ENCODE measurements at places on chromosomes 3 and 15.

GRCh38 chr15:69951898-69952555 is 145.7 kb downstream of the TLE3 start:
- DNase-seq, result no peak

DNA sequence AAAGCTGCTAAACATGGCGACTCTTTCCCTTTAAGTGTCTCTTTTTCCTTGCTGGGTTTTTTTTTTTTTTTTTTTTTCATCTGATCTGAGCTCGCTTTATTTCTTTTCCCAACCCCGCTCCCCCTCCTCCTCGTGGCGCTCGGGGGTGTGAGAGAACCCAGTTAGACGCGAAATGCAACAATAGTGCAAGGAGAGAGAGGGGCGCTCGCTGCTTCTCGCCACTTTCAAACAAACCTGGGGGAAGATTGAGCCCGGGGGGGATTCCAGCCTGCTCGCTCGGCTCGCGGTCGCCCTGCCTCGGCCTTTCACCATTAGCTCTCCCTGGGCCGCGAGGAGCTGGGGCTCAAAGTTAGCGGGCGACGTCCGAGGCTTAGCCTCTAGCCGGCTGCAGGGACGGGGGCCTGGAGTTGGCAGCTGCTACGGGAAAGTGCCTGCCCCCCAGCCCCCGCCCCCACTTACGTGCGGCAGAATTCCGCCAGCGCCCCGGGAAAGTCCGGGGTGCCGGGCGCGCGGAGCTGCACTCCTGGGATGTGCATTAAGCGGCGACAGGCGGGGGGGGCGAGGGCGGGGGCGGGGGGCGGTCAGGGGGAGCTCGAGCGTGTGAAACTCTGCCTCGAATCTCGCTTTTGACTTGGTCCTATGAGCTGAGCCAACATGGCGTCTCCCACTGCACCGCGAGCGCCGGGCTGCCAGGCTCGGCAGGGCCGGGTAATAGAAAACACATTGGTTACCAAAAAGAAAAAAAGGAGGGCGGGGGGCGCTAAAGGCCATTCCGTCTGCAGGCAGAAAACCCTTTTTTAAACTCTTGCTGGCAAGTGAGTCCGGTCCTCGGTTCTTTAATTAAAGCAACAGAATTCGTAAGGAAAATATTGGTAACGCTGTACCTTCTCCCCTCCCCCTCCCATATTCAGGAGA is 10.4 kb downstream of the NR2F2 start:
- no peak for DNase-seq

GRCh38 chr3:107969994-107970819 is 120.6 kb downstream of the CD47 start:
- DNase-seq, result no peak

DNA sequence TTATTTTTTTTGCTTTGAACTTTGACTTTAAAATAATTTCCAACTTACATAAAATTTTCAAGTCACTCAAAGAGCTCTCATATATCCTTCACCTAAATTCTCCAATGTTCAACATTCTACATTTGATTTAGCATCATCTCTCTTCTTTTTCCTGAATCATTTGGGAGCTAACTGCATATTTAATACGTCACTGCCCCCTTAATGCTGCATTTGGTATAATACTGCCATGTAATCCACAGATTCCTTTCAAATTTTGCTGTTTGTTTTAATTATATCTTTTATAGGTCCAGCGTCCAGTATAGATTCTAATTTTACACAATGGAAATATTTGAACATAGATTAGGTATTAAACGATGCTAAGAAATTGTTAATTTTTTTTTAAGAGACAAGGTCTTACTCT is 2.3 kb upstream of the EIF2AK4 start:
- no peak for DNase-seq

DNA sequence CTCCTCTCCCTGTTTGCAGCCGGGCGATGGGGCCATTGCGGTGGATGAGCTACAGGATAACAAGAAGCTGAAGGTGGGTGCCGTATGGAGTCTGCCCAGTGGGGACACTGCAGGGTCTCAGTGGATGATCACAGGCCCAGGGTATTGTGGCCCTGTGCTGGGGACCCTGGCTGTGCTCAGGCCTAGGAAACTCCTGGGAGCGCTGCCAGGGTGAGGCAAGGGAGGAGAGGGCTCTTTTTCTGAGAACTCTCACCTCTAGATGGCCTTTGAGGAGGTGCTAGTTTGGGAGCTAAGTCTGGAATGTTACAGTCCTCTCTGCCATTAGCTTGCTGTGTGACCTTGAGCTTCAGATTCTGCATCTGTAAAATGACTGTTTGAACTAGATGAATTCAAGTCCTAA is 16.4 kb downstream of the SLC24A1 start:
- DNase-seq, result no peak

DNA sequence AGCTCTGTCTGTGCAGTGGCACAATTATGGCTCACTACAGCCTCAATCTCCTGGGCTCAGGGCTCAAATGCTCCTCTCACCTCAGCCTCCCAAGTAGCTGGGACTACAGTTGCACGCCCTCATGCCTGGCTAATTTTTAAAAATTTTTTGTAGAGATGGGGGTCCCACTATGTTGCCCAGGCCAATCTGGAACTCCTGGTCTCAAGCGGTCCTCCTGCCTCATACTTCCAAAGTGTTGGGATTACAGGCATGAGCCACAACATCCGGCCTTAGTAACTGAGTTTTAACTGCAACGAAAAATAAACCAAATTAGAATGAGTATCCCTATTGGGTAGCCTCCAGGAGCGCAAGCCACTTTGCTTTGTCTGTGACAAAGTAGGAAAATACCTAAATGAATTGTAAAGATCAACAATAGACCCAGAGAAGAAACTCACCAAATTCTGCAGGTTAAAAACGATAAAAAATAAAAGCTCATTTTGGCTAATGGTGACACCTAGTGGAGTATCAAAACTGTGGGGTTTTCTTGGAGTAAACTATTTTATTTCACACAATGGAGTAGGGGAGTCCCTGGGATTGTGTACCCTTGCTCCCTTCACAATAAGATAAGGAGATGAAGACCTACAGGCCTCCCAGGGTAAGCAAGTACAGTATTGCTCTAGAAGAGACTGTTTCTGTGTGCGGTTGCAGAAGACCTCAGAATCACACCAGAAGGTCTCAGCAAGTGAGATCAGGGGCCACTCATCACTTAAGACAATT is 21.0 kb upstream of the CA12 start:
- DNase-seq, result no peak

- DNase-seq, result no peak
Measured at GRCh38 chr15:76192715-76193114, 118.6 kb downstream of the ETFA start.

DNA sequence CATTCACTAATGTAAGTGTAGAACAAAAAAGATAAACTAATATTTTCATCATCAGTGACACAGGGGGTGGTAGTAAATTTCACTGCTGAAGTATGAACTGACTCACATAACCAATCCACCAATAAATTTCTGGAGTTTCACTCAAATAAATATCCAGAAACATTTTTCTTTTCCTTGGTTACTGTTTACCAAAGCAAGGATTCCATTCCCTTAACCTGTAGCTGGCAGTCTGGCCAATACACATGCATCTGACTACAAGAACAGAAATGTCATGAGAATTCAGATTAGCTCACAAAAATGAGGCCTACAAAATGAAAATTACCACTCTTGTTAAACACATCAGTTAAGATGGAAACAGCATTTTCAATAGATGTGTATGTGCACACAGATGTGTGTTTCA is 80.3 kb downstream of the STAG1 start:
- DNase-seq, result no peak

DNA sequence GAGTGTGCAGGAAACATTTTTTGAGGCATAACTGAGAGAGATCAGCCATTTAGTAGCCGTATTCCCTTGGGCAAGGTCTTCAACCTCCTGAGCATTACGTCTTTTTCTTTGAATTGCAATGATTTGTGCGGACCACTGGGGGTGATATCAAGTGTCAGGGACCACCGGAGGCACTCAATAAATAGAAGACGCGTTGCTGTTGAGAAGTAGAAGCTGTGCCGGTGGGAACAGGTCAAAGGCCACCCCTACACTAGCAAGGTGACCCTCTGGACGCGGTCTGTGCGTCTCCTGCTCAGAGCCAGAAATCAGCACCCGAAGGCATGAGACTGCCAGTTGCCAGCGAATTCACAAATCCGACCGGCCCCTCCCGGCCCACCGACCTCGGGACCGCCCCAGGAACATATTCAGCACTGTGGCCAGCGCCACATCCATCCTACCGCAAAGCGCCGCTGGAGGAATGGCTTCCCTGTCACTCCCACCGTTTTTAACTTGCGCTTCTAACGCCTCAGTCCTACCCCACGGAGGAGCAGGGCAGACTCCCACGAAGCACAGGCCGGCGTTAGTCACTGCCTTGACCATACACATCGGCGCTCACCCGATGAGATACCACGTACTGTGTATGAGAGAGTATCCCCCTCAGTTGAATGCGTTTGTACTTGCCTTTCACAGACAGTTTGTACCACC is 1.4 kb upstream of the GHSR start:
- no peak for DNase-seq

- no peak for DNase-seq
Measured at GRCh38 chr3:107128946-107129345, 248.3 kb upstream of the CCDC54 start.

DNA sequence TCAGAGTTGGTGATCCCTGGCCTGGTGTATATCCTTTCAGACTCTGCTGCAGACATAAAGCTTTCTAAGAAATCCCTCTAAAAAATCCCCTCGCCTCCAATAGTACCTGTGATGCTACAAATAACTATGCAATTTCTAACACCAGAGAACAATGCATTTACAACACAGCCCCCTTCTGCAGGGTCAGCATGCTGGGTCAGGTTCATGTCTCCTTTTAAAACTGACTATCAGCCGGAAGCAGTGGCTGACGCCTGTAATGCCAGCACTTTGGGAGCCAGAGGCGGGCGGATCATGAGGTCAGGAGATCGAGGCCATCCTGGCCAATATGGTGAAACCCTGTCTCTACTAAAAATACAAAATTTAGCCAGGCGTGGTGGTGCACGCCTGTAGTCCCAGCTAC is 77.0 kb upstream of the SPATA12 start:
- DNase-seq, result no peak

DNA sequence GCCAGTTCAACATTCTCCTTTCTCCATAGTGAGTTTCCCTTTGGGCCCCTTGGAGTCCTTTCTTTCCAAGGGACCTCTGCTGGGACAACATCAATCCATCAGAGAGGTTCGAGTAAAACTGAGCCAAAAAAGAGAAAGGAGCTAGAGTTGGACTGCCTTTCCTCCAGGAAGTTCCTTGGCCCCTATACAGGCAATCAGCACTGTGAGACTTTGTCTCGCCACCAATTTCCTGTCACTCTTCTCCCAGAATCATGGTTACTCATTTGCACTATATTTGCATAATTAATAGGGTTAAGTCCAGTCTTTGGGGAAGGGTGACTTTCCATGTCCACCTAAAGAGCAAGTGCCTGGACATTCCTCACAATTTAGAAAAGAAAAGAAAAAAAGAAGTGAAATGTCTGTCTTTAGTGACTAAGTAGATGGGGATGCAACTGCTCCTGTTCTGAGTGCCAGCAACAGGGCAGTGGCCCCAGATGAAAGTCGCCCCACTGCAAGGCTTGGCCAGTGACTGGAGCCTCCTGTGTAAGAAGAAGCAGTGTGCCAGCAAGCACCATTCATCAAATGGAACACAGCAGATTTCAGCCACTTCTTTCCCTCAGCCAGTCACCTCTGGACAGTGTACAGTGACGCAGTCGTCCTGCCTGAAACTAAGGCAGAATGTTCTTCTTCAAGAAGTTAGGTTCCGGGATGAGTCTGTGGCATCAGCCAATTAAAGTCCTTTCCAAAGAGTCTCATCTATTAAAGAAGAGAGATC is 91.6 kb downstream of the FSIP1 start:
- DNase-seq, result no peak

- DNase-seq, result no peak
Measured at GRCh38 chr3:153282355-153282754, 120.3 kb downstream of the RAP2B start.

DNA sequence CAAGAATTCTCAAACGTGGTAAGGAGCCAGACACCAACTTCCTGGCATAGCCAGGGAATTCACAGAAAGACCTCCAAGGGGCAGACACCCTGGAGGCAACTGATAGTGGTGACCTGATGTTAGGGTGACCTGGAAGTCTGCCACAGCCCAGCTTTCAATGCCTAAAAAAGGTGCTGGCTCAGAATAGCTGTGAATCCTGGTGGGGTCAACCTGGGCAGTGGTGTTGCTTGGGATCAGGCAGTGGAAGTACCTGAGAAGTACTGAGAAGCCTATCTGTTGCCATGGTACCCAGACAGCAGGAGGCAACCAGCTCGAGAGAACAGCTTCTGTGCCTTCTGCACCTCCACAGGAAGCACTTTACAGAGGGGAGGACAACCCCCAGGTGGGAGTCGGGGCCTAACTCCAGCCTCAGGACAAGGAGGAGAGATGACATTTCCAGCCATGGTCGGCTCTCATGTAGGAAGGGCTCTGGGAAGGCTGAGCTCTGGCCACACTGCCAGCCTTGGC is 55.4 kb upstream of the LARS2 start:
- DNase-seq, result no peak

- no peak for DNase-seq
Measured at GRCh38 chr3:127525373-127525772, 65.2 kb downstream of the TPRA1 start.

DNA sequence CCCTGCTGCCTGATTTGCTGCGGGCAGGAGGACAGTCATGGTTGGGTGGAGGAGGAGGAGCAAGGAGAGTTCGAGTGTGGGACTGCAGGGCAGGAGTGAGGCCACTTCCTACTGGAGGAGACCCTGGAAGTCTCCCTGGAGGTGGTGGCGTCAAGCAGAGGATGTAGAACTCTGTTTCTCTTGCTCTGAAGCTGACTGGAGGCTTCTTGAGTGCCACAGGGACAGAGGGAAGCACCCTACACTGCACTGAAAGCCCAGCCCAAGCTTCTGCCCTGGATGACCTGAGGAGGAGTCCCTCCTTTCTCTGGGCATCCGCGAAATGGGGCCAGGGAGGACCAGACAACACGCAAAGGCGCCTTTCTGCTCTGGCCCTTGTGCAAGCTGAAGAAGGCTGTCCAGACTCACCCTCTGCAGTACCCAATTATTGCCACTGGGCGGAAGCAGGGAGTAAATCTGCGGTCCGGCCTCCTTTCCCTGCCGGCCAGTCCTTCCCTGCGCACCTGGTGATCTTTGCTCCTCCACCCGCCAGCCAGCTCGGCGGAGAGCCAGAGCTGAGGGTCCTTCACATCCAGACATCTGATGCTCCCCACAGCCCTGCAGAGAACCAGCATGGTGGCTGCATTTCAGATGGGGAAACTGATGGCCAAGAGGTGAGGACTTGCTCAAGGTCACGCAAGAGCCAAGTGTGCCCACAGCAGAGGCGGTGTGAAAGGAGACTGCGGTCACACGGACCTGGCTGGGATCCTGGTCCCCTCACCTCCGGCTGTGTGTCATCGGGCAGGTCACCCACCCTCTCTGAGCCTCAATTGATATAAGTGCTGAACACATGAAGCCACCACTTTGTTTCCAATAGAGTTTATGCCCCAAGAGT is 207.1 kb downstream of the TBC1D2B start:
- peak; percentile 3 for DNase-seq

All from T follicular helper cell (primary cell).